ENCODE measurements at places on chromosomes 13 and 19.

- no peak for DNase-seq
Measured at GRCh38 chr13:66689628-66690027, 540.5 kb downstream of the PCDH9 start.

GRCh38 chr13:52797176-52797575 lies 51.3 kb downstream of the PCDH8 start:
- DNase-seq = no peak

DNA sequence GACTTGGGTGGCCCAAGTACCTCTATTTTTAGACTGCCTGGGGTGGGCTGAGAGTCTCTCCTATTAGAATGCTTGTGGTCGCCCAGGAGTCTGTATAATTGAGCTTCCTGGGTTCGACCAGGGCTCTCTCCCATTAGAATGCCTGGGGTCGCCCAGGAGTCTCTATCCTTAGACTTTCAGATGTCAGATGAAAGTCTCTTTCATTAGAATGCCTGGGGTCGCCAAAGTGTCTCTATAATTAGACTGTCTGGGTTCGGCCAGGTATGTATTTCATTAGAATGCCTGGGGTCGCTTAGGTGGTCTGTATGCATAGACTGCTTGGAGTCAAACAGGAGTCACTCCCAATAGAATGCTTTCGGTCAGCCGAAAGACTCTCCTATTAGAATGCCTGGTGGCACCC lies 1471.7 kb downstream of the UQCRFS1 start:
- no peak for DNase-seq

- no peak for DNase-seq
Measured at GRCh38 chr13:45332036-45332830, 8.8 kb downstream of the TPT1 start.

DNA sequence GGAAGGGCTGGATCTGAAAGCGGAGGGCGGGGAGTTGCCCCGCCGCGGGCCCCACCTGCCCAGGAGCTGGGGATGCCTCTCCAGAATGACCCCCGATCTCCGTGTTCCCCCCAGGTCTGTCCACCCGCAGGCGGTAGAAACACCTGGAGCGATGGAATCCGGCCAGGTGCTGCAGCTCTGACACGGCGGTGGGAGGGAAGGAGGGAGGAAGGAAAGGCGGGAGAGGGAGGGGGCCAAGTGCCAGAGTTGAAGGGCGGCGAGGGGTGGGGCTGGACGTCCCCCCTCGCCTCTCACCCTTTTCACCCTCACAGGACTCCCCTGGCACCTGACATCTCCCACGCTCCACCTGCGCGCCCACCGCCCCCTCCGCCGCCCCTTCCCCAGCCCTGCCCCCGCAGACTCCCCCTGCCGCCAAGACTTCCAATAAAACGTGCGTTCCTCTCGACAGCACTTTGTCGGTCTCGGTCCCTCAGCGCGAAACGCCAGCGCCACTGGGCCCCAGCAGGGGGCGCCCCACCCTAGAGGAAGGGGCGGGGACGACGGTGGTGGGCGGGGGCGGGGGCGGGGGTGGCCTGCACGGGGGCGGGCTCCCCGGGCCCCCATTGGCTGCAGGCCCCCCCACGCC lies 337 bp upstream of the FXYD7 start:
- peak; percentile 81 for DNase-seq

GRCh38 chr19:44356383-44357111 lies at the start of gene ZNF112:
ZNF112 (minus strand) TSS chr19:44356680; CDS start chr19:44340539, 16,141 bp downstream.
- peak; percentile 76 for DNase-seq

GRCh38 chr13:93745884-93746283 lies 519.3 kb downstream of the GPC6 start:
- DNase-seq = no peak

All from nephron progenitor cell (in vitro differentiated cells).